AG08396 (cell line): ENCODE measurements at places on chromosomes 11 and 22.

- DNase-seq = no peak
Observed at GRCh38 chr11:1819074-1819473, 15.7 kb upstream of the SYT8 start.

DNA sequence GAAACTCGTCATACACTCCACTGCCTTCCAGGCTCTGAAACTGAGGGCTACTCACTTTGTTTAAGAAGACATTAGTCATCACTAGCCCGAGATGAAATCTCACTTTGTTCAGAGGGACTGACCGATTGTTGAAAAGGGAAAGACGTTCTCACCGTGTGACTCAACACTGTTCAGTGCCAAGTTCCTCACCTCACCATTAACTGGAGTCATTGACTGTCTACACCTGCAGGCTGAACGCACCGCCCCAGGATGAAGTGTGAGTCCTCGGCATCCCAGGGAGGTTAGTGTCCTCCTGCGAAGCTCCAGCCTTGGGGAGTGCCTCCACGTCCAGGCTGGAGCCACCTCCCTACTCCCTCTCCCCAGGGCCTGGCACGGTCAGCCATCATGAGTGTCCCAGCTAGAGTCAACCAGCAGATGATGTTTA lies 30.4 kb downstream of the FADD start:
- peak; percentile 52 for DNase-seq

DNA sequence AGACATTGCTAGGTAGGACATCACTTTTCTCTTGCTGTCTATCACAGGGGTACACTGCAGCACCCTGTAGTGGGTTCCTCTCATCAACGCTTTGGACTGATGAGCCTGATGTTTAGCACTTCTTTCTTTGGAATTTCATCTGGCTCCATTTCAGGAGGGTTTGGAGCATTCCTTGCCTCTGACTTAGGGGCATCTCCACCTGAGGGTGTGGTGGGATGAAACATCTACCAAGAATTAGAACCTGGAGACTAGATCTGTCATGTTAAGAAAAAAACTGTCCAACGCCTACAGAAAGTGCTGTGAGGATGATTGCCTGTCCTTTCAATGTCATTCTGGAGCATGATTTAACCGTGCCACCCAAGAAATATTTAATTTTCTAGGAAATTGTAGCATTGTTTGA lies 648.4 kb downstream of the ETS1 start:
- no peak for DNase-seq

DNA sequence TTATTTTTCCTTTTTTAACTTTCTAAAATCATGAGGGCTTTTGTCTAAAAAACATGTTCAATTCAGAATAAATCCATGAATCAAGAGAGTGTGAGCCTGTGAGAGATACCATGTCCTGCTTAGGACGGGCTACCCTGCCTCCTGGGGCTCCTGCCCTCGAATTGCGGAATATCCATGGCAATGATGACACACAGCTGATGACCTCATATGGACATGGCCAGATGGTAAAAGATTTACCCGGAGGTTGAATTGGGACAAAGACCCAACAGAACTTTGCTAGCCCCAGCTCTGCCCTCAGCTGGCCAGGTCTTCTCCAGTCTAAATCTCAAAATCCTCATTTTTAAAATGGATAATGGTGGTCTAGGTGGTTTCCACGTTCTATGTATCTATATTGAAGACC lies 538.1 kb upstream of the API5 start:
- DNase-seq = no peak

- no peak for DNase-seq
Observed at GRCh38 chr11:100066399-100066798, 620.7 kb upstream of the ARHGAP42 start.

DNA sequence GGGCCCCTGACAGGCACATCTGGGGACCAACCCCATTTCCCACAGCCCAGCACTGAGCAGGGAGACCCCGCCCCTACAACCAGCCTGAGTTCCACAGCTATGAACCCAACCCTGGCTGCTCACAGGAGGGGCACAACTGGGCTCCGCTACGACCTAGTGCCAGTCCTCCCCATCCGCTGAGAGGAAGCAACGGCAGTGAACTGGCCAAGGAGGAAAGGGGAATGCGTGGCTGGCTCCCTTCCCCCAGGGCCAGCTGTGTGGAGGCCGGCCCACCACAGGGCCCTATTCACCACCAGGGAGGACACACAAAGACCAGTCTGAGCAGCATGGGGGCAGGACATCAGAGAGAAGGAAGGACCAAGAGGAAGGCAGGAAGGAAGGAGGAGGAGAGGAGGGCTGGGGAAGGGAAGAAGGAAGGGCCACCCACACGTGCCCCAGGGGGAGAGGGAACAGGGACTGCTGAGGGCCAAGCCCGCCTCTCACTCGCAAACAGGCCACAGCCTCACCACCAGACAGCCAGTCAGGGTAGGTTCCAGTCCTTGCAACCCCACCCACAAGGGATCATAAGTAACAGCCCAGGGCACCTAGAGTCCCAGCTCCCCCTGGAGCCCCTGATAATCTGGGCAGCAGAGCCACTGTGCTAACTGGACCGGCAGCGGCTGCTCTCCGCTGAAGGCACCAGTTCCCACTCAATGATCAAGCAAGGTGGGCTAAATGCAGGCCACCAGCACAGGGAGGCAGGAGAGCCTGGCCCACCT lies 8.5 kb upstream of the GAL3ST1 start:
- DNase-seq = no peak

DNA sequence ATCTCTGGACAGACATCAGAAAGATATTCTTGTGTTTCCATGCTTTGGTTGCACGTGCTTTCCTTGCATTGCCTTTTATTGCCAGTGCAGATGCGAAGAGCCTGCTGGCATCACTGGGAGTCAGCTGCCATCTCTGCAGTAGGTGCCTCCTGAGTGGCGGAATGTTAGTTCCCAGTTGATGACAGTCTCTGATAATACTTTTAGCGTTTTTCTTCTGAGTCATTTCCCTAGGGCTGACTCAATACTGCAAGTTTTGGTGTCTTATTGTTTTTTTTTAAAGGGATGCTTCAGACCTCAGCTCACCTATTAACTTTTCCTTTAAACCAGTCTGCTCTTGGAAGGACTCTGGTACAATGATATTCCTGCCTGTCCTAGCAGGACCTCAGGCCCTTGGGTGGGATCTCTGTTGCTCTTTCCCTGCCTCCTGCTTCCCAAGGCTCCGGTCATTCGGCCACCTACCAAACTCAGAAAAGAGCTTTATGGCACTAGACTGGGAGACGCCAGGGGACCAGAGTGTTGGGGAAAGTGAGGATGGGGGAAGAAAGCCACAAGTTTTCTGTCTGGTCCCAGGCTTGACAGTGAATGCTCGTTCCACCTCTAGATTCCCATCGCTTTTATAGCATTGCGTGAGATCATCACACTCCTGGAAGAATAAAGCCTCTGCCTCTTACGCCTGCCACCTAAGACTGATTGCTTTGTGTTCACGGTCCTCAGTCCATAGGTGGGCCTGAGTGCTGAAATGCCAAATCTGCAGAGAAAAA lies 308.7 kb downstream of the DDX10 start:
- peak; percentile 48 for DNase-seq

DNA sequence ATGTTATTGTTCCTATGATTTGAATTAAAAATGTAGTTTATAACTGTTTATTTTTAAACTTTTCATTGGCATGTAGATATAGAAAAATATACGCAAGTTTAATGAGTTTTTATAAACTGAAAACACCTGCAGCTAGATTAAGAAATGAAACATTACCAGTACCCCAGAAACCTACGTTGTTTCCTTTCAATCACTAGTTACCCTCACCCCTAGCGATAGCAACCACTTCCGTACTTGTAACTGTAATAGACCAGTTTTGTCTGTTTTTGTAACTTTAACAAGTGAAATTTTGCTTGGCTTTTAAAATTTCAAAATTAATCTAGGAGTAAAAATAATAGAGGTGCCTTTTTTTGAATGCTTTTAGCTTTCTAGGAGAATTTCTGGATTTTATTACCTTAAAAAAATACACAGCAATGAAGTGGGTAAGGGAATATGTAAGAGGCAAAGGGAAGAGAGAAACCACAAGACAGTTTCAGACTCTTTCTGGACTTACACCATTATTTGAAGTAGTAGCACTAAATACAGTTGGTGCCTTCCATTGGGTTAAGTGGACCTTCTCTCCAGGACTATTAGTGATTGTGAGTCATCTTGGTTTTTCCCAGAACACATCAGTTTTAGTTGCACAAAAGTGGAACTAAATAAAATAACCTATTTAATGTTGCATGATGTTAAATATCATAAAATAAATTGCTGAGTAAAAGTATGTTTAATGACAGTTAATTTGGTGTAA lies 18.7 kb upstream of the NAT10 start:
- DNase-seq = no peak

DNA sequence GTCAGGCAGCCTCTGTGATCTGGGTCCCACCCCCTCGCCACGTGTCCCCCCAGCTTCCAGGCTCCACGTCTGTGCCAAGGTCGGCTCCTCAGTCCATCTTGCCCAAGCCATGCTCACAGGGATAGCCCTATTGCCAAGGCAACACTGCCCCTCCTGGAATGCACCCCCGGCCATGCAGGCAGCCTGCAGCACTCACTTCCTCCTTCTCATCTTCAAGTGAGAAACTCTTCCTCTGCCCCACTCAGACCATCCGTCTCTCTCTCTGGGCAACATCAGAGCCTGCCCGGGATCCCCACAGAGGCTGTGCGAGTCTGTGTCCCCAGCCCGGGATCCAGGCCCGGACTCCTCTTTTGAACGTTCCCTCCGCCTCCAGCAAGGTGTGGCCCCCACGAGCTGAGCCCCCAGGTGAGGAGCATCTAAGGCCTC lies 852.3 kb downstream of the BRD1 start:
- DNase-seq = no peak

DNA sequence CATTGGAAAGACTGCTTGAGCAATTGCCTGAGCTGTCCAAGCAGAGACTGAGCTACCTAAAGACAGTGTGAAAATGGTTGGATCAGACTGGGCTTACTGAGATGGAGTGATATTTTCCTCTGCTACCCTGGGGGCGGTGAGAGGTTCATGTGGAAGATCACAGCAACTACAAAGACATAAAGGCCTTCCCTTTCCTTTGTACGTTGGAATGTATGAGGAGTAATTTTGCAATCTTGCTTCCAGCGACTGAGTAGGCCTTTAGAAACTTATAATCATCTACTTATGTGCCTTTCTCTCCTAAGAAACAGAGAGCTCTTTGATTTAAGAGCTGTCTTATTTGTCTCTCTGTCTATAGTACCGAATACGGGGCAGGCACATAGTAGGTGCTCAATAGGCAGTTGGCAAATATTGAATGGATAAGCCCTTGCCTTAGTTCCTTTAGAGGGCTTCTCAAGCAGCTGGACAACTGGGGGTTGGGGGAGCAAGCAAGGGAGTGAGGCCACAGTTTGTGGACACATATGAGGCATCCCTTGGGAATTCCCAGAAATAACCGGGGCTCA lies 2.4 kb upstream of the HEPACAM start:
- DNase-seq = no peak

- DNase-seq = peak; percentile 53
Observed at GRCh38 chr22:41976070-41976901, 7.0 kb downstream of the SEPTIN3 start.
